GM10248 (cell line): ENCODE measurements at places on chromosomes 13 and 19.

DNA sequence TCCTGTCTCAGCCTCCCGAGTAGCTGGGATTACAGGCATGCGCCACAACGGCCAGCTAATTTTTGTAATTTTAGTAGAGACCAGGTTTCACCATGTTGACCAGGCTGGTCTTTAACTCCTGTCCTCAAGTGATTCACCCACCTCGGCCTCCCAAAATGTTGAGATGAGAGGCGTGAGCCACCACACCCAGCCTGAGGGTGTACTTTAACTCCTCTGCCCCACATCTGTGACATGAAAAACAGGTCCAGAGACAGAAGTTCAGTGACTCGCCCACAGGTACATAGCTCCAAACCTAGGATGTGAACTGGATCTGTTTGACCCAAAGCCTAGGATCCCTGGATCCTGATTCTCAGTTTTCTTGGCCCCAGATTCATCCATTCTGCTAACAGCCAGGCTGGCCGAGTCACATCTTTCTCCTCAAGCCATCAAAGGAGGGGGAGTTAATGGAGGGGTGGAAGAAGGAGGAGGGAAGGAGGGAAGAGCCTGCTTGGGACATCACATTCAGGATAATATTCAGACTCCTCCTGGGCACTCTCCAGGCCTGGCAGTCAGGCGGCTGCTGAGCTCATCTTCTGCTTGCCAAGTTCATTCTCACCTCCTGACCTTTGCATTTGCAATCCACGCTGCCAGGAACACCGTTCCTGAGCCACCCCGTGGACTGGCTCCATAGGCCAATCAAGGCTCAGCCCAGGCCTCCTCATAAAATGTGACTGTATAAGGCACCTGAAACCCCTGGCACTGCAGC is 3.1 kb downstream of the SPC24 start:
- DNase-seq, result no peak

GRCh38 chr13:51879133-51879532 is 17.4 kb downstream of the CCDC70 start:
- DNase-seq, result no peak

DNA sequence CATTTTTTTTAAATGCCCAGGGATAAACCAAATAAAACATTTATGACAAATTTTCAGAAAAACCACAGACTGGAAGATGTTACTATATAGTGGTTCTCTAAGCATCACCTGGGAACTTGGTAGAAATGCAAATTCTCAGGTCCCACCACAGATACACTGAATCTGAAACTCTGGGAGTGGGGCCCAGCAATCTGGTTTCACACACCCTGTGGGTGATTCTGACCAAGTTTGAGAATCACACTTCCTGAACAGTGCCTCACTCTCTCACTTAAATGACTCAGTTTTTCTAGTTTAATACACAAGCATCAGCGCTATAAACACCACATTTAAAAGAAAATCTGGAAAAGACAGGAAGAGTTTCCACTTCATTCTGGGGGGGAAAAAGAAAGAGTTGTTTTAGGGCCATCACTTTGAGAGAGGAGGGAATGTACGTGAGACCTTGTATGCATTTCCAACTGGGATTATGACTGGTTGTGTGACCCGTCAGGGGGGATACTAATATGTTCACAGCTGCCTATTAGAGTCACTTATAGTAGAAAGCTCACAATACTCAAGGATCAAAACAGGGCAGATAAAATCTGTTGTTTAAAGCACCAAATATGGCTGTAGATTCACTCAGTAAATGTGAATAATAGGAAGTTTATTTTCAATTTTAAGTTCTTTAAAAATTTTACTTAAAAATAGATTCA is 567.7 kb downstream of the GPC6 start:
- peak; percentile 4 for DNase-seq

DNA sequence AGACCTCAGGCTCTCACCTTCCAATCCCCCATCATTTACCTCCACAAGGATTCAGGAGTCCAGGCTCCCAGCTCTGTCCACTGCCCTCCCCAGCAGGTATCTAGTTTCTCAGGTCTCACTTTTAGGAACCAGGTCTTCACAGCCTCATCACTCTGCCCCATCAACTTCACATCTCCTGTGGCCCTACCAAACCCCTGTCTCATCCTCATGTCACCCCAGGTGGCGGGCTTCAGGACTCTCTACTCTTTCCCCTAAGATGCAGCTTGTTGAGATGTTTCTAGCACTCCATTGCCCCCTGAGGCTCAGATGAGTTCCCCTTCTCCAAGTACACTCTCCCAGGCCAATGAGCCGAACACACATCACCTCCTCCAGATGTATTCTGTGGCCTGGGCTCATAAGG is 1.5 kb downstream of the PPFIA3 start:
- no peak for DNase-seq

DNA sequence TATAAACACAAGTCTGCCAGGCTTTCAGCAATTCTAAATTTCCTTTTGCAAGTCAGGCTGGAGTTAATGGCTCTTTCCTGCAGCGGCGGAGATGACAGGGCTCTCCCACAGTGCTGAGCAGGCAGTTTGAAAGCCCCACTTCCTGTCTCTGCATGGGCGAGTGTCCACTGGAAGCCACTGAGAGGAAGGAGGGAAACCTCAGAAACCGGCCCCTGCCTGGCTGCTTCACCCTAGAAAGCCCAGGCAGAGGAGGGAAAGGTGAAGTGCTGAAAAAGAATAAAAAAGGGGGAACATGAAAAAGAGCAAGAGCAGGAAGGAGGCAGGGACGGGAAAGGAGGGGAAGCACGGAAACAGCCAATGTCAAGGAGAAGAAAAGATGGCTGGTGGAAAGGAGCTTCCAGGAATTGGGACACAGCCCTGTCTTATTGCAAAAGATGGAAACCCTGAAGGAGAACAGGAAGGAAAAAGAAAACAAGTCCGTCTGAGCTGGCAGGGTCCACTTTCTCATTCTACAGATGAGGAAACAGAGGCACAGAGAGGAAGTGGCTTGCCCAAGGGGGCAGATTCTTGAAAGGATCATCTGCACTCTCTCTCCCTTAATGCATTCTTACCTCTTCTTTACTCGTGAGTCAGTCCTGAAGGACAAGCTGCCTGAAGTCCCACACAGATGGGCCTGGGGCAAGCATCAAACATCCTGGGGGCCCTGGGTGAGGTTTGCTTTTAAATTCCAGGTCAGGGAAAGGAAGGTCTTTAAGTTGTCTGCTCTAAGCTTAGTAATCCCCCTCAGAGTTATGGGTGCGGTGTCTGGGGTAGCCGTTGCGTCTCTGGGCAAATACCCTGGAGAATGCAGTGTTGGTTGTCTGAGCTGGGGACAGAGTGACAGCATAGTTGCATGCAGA is 38.8 kb upstream of the ALOX5AP start:
- DNase-seq, result no peak

DNA sequence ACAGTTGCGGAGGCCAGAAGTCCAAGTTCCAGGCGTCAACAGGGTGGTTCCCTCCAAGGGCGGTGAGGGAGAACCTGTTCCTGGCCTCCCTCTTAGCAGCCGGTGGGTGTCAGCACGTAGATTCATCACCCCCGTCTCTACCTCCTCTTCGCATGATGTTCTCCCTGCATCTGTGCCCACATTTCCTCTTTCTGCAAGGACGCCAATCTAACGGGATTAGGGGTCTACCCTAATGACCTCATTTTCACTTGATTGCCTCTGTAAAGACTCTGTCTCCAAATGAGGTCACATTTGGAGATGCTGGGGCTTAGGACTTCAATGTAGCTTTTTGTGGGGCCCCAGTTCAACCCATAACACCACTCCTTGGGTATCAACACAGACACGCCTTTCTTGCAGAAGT is 38.5 kb downstream of the DPF1 start:
- DNase-seq, result no peak

DNA sequence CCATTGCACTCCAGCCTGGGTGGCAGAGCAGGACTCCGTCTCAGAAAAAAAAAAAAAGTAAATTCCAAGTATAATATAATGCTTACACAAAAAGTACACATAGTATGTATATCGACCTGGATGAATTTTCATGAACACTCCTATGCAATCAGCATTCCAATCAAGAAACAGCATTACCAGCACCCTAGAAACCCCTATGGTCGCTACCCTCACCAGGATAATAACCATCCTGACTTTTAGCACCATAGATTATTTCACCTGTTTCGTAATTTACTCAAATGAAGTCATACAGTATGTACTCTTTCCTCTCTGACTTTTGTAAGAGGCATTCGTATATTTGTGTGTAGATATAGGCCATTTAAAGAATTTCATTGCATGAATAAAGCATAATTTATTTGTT is 47.6 kb downstream of the PCDH8 start:
- no peak for DNase-seq

DNA sequence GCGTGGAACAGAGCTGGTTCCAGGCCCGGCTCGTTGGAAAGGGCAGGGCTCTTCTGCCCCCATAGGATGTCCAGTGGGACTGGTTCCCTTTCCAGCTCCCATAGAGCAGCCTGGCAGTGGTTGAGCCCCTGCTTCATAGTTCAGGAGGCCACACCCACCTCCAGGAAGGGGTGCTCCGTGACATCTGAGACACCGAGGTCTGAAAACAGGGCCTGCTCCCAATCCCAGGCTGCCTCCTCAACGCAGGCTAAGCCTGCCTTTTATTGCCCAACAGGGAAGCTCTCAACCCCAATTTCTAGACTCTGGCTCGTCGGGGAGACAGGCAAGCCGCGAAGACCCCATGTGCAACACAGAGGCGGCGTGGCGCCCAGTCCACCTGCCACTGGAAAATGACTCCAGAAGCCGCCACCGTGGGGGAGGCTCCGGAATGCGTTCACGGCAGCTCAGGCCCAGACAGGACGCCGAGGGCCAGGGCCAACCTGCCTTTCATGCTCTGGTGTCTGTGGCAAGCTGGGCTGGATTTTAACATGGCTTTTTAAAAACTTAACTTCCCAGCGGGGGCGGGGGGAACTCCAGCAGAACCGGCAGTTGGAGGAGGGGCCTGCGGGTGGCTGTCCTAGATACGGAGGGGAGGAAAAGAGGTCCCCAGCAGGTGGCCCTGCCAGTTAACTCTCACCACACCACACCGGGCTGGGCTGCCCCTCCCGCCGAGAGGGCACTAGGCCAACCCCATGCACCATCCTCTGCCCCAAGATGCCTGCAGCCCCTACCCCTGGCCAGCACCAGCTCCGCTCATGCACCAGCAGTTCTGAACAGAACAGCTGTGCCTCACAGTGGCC is 17.9 kb upstream of the TINCR start:
- DNase-seq, result peak; percentile 78

GRCh38 chr19:7924241-7924640 is 1.7 kb downstream of the CTXN1 start:
- DNase-seq, result no peak

- DNase-seq, result peak; percentile 82
Observed at GRCh38 chr19:1000095-1000494, at the start of gene GRIN3B. TSS of gene GRIN3B (plus strand) at chr19:1000419. CDS start at chr19:1000438, 19 bp downstream.

GRCh38 chr19:50844296-50844935 is 10.3 kb upstream of the KLK3 start:
- DNase-seq, result no peak

GRCh38 chr19:31676271-31677004 is 327.2 kb upstream of the TSHZ3 start:
- no peak for DNase-seq

DNA sequence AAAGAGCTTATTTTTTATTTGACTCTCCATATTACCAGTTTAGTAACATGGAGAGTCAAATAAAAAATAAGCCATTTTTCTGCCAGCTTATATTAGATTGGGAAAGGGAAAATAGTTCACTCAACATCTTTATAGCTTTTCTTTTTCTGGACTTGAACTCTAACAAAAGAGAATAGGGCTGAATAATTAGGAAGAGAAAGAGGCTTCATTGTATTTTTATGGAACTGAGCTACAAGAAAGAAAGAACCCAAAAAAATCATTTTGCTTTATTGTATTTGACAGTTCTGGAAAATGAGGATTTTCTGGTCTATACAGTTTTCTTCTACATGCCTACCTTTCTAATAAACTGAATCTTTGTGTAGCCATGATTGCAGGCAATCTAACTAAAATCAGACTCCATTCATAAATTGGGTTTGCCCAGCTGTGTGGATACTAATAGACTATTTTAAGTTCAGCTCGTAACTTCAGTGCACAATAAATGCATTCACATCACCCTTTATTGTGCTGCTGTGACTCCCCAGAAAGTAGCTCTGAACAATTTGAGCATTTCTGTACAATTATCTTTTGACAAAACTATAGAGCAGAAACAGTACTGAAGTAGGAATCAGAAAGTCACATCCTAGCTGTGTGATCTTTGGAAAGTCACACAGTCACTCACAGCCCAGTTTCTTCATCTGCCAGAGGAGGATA is 115.3 kb downstream of the STOML3 start:
- DNase-seq, result no peak

DNA sequence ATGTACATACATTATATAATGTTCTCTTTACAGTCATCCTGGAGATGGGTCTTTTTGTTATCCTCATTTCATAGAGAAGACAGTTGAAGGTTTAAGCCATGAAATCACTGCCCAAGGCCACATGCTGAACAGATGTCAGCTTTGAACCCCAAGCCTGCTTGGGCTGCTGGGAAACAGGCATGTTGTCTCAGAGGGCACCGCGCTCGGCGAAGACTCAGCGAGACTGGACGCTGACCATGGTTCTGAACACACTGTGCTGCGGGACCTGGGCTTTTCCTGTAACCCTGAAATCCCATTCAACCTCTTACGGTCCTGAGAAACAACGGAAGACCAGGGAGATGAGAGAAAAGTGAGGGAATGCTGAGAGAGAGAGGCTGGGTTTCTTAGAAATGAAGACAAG is 27.3 kb downstream of the LRFN3 start:
- no peak for DNase-seq

DNA sequence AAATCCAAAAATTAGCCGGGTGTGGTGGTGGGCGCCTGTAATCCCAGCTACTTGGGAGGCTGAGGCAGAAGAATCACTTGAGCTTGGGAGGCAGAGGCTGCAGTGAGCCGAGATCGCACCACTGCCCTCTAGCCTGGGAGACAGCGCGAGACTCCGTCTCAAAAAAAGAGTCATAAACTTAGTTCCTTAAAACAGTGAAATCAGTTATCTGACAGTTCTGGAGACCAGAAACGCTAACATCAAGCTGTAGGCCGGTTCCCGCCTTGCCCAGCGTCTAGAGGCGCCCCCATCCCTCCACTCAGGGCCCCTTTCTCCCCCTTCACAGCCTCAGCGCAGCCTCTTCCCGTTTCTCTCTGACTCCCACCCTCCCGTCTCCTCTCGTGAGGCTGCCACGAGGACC is 11.9 kb downstream of the ADAT3 start:
- no peak for DNase-seq

DNA sequence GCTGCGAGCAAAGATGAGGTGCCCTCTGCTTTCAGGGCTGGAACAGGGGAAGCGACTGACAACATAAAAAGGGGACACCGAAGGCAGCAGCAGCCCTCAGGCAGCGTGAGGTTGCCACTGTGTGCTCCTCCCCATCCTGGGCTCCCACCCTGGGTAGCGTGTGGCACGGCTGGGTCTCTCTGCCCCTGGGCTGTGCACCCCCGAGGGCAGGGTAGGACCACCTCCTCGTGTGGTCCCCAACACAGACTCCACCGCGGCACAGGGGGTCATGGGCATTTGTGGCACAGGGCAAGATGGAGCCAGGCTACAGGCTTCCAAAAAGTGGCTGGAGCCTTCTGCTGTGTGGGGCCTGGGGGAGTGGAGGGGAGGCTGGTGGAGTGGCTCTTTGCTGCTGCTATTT is 6.5 kb upstream of the RSPH6A start:
- DNase-seq, result no peak
